ENCODE measurements at places on chromosomes 3 and 15. TPM values are rescaled to one million over a fixed set of nuclear protein-coding genes. Genes with fewer than 3 reads are reported as not detected.

DNA sequence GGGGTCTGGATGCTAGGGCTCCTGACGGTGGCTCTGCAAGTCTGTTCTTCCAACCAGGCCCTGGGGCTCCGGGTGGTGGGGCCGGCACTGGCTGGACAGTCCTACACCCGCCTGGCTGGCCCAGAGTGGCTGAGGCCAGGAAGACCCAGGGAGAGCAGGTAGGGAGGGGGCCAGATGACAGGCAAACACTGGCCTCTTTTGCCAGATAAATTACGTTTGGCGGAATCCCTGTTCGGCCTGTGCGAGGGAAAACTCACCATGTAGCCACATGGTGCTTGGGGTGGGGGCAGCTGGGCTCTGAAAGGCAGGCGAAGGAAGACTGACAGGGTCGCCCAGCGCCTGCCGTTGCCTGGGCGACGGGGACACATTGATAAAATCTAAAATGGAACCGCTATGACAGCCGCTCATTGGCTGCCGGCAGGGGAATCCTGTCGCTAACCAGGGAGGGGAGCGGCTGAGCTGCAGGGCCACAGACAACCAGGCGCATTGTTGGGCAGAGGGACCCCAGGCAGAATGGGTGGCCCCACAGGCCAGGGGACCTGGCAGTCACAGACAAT, 30.4 kb downstream of the IQSEC1 start:
- DNase-seq: no peak

DNA sequence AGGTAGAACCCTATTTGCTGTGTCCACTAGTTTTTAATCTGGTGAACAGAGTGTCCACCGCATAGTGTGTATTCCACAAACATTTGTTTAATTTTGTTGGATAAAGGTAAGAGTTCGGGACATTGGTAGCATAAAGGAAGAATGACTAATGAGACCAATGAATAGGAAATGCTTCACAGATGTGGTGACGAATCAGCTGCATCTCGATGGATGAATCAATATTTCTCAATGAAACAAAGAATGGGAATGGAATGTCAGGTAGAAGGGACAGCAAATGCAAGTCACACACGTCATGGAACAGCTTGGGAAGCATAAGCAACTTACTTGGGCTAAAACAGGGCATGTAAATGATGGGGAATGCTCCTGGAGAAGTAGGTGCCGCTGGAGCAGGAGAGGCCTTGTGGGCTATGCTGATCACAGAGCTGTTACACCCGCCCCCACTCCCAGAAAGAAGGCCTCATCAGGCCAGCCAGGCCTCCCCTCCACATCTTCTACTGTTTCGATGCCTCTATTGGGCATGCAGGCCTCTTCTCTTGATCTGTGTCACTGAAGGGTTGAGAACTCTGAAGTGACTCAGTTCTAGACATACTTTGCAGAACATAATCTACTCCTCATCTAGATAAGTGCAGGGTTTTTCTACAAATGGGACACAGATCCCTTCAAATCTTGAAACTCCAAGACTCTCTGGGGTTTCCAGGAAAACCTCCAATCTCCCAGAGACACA, 120.0 kb upstream of the GADL1 start:
- no peak for DNase-seq

- DNase-seq: no peak
These were observed 58.1 kb upstream of the MEF2A start for GRCh38 chr15:99507504-99508310.

DNA sequence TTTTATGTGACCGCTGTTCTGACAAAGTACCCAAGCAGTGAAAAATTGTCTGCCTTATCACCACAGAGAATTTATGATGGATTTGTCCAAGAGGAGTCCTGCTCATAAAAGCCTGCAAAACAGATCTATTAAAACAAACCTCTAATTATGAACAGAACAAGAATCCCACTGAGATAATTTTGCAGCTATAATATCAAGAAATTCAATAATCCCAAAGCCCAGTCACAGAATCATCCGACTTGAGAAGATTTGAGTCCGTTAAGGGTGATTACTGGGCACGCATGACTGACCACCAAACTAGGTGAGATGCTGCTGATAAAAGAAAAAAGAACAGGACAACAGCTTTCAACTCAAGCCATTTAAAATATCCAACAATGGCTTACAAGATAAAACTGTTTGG, 231.0 kb upstream of the WNT5A start:
- DNase-seq: no peak

- DNase-seq: no peak
These were observed 144.1 kb downstream of the FEZF2 start for GRCh38 chr3:62229211-62229610.

Gene LIPH
- total RNA-seq: 0.18 TPM
